ENCODE measurements at places on chromosomes 3 and 15. TPM values are rescaled to one million over a fixed set of nuclear protein-coding genes. Genes with fewer than 3 reads are reported as not detected.
A peak's percentile ranks its signal among the peaks of the same experiment; 100 is the strongest.

MYO9A gene
- 142 TPM for total RNA-seq

PLSCR4 gene
- total RNA-seq: not detected

KLF15 gene
- total RNA-seq: not detected

DNA sequence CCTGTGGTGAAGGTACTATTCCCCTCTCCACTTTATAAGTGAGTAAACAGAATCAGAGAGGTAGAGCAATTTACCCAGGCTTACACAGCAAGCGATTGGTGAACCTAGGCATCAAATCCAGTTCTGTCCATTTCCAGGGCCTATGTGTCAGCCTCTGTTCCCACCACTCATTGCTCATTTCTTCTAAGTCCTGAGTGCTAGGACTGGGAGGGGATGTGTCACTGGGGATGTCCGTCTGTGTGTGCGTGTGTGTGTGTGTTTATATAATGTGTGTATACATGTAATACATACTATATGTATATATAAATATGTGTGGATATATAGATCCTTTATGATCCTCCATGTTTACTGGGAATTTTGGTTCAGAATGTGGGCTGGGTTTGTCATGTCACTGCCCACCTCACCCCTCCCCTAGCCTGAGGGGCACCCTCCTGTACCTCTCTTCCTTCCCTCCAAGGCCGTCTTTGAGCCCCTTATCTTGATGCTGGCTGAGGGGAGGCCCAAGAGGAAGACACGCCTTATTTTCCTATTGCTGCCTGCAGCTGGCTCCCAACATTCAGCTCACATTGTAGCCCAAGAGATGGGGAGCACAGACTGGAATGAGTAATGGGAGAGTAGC, 2.1 kb downstream of the TMEM43 start:
- no peak for DNase-seq

DNA sequence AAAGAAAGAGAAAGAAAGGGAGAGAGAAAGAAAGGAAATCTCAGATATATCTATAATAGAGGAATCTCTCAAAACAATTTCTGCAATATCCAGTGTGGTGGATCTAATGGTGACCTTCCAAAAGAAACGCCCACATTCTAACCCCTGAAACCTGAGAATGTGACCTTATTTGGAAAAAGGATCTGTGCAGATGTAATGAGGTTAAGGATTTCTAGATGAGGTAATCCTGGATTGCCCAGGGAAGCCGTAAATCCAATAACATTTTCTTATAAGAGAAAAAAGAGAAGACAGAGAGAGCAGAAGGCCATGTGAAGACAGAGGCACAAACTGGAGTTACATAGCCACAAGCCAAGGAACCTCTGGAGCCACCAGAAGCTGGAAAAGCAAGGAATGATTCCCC, 307.6 kb downstream of the ZBTB20 start:
- DNase-seq: no peak

DNA sequence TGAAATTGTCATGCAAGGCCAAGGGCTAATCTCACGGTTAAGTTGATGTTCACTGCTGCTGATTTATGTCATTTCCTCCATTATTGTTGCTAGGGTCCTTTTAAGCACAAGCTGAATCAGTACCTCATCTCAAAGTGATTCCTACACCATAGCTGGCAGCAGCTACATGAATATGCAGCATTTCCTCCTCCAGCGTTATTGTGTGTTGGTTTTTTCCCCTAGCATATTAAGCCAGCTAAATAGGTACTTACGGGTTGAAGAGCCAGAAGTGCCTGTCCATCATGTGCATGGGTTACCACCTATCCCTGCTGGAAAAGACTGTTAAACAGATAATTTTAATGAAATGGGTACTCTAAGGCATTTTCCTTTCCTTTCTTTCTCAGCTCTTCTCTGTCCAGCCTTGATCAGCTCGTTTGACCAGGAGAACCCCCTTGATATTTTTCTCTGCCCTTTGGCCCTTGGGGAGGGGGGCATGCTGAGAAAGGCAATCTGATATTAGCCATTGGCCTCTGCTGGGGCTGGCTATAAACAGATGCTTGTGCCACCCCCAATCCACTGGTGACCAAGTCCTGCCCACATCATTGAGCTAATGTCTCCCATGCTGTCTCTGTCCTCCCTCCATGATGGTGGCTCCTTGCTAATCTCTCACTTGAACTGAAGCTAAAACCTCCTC, 115.6 kb upstream of the PLXNA1 start:
- DNase-seq: no peak

DNA sequence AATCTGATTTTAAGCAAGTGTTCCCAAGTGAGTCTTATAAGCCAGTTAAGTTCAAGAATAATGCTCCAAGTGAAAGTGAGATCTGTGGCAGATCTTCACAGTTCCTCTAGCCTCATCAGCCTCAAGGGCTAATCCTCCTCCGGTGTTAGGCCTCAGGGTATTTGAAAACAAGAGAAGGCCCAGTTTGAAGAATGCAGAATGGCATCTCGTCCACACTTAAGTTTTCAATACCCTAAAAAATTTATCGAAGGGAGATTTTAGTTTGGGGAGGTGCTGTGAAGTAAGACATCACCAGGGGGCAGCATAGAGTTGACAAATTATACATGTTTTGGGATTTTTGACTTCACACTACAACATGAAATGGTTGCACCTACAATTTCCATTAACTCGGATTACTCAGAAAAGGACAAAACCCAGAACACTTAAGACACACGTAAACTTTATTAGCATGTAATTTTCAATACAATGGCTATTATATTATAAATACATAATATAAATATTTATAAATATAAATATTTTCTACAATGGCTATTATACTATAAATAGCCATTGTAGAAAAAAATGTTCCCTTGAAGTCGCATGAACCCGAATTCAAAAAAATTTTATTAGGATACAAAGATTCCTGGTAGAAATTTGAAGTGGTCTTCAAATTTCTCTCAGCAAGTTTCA, 2.3 kb upstream of the TMEM266 start:
- peak; percentile 81 for DNase-seq

DNA sequence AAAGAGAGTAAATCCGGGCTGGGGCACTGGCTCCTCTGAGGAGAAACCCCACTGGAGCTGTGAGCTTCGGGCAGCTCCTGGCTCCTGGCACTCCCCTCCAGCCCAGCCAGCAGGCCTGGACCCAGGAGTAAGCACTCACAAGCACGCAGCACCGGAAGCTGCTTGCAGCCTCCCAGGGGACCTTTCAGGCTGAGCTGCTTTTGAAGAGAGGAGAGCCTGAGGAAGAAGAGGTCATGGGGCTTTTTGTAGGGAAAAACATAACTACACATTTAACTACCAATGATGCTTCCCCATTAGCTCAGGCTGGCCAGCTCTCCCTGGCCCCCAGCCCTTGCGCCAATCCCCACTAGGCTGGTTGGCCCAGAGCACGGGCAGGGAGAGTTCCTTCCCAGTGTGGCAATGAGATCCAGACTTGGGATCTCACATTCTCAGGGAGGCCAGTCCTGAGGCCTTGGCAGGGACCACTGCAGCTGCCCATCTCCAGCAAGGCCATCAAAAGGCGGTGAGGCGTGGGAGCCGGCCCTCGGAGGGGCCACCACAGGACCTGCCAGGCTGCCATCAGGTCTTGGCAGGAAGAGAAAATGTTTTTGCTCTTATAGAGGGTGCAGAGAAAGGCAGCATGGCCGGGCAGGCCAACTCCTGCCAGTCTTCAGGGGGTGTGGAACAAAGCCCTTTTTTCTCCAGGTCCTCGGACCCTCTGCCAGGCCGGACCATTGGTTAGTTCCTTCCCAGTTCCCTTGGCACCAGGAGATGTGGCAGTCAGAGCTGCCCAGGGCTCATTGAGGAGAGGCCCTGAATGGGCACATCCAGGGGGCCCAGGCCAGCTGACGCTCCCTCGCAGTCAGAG, 41.5 kb upstream of the MFGE8 start:
- peak; percentile 54 for DNase-seq

DNA sequence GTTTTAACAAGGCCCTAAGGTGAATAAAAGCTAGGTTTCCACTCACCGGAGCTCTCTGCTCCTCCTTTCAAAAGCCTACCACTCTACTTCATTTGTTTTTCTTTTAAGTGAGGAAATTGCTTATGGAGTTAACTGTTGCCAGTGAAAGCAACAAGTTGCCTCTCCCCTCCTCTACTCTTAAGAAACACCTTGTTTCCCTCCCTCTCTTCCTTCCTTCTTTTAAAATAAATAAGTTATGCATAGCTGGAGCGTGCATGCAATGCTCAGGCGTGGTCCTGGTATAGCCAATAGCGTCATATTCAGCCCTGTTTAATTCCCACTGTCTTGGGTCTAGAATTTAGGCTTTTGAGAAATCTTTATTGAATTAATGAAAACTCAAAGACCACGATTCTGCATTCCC, 101.1 kb upstream of the IGF1R start:
- no peak for DNase-seq

- no peak for DNase-seq
Observed at GRCh38 chr3:138468886-138469285, 34.5 kb downstream of the ESYT3 start.

DNA sequence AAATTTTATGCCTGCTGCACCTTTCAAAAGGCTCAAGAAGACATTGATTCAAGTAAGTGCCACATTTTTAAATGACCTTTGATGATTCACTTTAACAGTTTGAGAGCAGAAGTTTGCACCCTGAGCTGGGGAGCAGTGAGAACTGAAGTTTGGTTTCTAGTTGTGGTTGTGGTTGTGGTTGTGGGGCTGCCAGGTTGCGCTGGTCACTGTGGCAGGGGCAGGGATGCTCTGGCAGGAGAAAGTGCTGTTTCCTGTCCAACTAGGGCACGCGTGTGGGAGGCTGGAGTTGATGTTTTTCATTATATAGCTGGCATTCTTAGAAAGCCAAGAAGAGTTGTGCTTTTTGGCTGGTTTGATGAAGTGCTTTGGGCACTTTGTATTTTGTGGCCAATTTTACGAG, 339.7 kb upstream of the NR2F2 start:
- DNase-seq: no peak

GRCh38 chr3:127304121-127304744, 16.4 kb upstream of the PRR20G start:
- DNase-seq: peak; percentile 64

DNA sequence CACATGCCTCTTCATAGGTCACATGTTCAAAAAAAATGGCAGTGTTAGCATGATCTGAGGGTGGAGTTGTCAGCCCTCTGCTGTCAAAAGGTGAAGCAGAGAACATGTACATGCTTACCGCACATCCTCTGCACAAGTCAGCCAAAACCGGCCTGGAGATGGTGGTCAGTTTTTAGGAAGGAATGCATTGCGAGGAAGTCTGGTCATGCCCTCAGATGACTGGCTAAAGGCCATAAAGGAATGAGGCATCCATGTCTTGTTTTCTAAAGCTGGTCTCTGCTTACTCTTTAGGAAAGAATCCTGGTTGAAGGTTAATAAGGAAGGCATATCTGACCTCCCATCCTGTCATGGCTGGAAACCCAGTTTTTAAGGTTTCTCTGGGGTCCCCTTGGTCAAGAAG, 292.0 kb upstream of the CCDC54 start:
- DNase-seq: no peak

DNA sequence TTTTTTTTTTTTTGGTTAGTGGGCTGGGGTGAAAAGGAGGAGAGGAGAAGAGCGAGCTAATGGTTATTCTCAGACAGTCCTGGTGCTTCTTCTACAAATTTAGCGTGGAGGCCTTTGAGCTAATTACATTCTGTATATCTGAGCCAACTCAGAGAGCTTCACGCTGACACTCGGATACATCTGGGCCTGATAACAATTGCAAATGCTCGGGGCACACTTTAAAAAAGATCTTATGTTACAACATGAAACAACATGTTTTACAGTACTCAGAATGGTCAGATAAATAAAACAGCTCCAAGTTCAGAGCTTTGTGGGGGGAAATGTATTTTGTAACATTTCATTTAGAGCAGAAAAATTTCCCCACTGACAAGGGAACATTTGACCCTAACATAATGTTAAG, 966.9 kb upstream of the NR2F2 start:
- no peak for DNase-seq

- no peak for DNase-seq
Observed at GRCh38 chr15:56778761-56779160, 45.5 kb upstream of the ZNF280D start.
